ENCODE measurements at places on chromosomes 3 and 15.

- DNase-seq: peak; percentile 63
Observed at GRCh38 chr15:99447497-99448371, 118.0 kb upstream of the MEF2A start.

GRCh38 chr15:84647726-84648125, 6.4 kb downstream of the WDR73 start:
- DNase-seq: no peak

DNA sequence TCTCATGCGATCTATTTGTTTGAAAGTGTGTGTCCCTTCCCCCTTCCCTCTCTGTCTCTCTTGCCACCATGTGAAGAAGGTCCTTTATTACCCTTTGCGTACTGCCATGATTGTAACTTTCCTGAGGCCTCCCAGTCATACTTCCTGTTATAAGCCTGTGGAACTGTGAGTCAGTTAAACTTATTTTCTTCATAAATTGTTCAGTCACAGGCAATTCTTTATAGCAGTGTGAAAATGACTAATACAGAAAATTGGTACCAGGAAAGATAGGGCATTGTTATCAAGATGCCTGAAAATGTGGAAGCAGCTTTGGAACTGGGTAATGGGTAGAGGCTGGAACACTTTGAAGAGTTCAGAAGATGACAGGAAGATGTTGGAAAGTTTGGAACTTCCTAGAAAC, 743.7 kb upstream of the NECTIN3 start:
- no peak for DNase-seq

DNA sequence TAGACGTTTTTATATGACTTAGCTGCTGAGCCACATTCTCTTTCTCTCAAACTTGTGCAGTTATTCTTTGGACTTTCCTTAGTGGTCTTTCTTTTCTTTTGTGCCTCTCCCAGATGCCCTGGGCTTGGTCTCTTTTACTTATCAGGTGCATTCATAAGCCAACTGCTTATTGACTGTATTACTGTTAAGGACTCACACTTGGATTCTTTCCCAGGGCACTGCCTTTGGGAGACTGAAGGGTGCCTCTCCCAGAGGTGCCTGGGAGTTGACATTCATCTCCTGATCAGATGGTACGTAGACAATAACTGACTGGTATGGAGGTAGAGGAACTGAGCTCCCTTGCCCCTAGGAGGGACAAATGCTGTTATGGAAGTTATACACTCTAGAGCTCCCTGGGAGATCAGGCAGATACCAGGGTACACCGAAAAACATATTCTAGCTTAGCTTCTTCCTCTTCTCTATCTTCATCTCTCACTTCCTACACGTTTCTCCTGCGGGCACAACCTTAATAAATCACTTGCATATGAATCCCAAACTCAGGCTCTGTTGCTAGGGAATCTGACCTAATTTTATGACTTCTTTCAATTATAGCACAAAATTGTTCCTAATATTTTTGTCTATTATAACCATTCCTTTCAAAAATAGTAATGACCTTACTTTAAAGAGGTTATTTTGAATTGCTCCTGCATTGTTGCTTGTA, 24.7 kb downstream of the PARP15 start:
- DNase-seq: peak; percentile 40

GRCh38 chr3:30643763-30644462, 37.5 kb downstream of the TGFBR2 start:
- DNase-seq: peak; percentile 41

- DNase-seq: peak; percentile 86
Observed at GRCh38 chr3:185677146-185677829, 91.2 kb downstream of the SENP2 start.

DNA sequence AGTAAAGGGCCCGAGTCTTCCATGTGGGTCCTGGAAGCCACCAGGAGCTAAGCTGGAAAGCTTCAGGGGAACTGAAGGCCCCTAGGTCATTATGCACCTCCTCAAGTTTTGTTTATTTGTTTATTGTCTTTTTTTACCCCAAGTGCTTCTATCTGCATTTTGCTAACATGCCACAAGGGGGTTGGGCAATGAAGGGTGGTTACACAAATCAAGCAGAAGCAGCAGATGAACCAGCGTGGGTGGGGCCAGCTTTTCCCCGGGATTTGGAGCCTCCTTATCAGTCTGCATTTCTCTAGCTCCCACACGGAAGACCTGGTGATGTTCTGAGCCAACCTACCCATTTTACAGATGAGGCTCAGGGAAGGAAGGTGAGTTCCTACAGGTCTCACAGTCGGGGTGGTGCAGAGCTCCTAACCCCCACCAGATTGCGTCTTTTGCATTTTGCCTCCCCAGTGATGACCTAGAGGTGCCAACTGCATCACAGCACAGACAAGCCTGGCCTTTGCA, 16.8 kb downstream of the TMC3 start:
- peak; percentile 19 for DNase-seq

DNA sequence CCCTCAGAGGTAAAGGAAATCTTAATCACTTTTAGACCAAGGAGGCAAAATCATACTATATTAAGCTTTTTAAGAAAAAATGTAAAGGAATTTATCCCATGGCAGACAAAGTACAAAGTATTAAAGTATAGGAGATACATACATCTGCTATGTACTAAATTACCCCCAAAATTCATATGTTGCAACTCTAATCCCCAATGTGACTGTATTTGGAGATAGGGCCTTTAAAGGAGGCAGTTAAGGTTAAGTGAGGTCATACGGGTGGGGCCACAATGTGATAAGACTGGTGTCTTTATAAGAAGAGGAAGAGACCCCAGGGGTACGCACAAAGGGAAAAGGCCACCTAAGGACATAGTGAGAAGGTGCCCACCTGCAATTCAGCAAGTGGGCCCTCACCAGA, 657.0 kb upstream of the ADAMTS9 start:
- no peak for DNase-seq

DNA sequence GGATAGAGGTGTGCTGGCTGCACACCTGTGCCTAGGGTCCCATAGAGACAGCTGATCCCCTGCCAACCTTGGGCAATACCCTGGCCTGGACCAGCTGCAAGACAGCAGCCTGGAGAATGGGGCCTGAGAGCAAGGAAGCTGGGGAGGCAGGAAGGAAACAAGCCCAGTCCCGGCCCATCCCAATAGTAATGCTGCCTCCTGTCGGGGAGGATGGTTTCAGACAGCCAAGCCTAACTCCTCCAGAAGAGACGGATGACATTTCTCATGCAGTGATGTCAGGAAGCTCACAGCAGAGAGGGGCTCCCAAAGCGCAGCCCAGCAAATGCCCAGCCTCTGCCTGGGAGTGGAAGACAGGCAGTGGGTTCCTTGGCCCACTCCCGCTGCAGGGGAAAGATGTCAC, 408.8 kb downstream of the OCA2 start:
- no peak for DNase-seq
